ENCODE measurements at places on chromosomes 13 and 19. TPM values are rescaled to one million over a fixed set of nuclear protein-coding genes. Genes with fewer than 3 reads are reported as not detected.

The FCAR gene
- polyA plus RNA-seq: not detected

The ZNF610 gene
- polyA plus RNA-seq: 1.6 TPM

The AKT1S1 gene
- 24.4 TPM for polyA plus RNA-seq

The ZNF726 gene
- not detected for polyA plus RNA-seq

The CYP4F12 gene
- 7.0 TPM for polyA plus RNA-seq

The LILRB4 gene
- polyA plus RNA-seq: 1.00 TPM

The LCP1 gene
- 36.2 TPM for polyA plus RNA-seq

The GFY gene
- polyA plus RNA-seq: not detected

The IGFL3 gene
- not detected for polyA plus RNA-seq

The HCST gene
- 7.3 TPM for polyA plus RNA-seq

The SIGLEC8 gene
- 1.1 TPM for polyA plus RNA-seq

The MYO1F gene
- 2.1 TPM for polyA plus RNA-seq

The LILRA1 gene
- 0.88 TPM for polyA plus RNA-seq

The MLLT1 gene
- polyA plus RNA-seq: 34.3 TPM

The KLK12 gene
- not detected for polyA plus RNA-seq

The CACNA1A gene
- polyA plus RNA-seq: 0.63 TPM

The NLRP5 gene
- not detected for polyA plus RNA-seq

The FGF21 gene
- polyA plus RNA-seq: not detected

The FUT2 gene
- not detected for polyA plus RNA-seq

Data from aorta (tissue), 5 donors.